ENCODE measurements at places on chromosomes 11 and 22. TPM values are rescaled to one million over a fixed set of nuclear protein-coding genes. Genes with fewer than 3 reads are reported as not detected.

- no peak for ATAC-seq
Measured at GRCh38 chr22:46867106-46867505, 104.7 kb downstream of the TBC1D22A start.

The MS4A14 gene
- total RNA-seq: not detected

The SPTBN2 gene
- 0.37 TPM for total RNA-seq

DNA sequence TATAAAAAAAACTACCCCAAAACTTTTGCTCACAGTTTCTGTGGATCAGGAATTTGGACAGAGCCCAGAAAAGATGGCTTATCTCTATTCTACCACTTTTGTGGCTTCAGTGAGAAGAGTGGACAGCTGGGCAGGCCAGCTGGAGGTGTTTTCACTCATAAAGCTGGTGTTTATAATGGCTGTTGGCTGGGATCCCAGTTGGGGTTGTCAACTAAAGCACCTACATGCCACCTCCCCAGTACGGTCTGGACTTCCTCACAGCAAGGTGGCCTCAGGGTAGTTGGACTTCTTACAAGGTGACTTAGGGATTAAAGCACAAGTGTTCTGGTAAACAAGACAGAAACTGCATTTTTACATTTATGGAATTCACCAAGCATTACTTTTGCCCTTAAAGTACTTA, 171.0 kb downstream of the NELL1 start:
- no peak for ATAC-seq

DNA sequence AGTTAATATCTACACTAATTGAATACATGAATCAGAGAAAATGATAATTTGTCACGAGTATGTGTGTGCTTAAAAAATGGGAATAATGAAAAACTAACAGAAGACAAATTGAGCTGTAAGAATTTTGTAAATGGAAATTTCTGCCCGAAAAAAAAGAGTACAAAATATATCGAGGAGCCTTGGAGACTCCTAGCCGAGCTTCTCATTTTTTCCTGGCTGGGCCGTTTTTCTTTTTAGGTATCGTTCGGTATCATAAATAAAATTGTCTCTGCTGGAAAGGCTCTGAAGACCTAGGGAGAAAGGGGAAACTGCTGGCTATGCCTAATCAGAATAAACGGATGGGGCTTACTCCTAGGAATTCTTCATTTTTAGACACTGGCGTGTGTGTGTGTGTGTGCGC, 227.2 kb upstream of the RAG2 start:
- ATAC-seq: no peak

- ATAC-seq: no peak
Measured at GRCh38 chr22:44204739-44205515, 24.2 kb downstream of the PARVG start.

The EHBP1L1 gene
- 126 TPM for total RNA-seq

DNA sequence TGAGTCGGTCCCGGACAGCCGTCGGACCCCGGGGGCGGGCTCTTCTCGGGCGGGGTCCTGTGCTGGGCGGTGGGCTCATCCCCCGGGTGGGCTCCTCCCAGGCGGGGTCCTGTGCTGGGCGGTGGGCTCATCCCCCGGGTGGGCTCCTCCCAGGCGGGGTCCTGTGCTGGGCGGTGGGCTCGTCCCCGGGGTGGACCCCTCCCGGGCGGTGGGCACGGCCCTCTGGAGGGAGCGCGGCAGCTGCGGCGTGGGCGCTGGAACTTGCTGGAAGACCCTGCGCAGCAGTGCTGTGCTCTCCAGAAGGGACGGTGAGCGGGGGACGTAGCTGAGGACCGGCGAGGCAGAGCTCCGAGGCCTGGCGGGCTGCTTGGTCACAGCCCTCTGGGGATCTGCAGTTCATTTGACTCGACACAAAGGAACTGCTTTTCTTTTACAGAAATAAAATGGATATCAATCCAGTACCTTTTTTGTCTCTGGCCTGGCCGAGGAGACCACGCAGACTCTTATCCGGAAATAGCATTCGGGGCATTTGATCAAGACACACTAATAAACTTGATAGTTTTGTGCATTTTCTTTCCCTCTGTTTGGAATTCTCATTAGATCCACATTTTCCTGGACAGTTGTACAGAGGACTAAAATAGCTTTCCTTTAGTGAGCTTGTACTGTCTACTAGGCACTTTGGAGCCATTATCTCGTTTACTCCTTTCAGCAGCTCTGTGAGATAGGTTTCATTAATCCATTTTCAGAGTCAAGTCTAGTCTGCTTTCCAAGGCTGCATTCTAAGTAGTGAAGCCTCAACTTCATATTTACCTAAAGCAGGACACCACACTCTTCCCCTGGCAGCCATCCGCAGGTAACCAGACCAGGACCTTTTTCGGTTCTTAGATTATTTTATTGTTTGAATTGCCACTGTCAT, 812 bp downstream of the JAM3 start:
- ATAC-seq: no peak

The KRTAP5-7 gene
- total RNA-seq: not detected

The PDGFD gene
- not detected for total RNA-seq

The OSBP gene
- 31.0 TPM for total RNA-seq

GRCh38 chr11:30495437-30495836, 90.7 kb downstream of the MPPED2 start:
- ATAC-seq: no peak

Measured in activated T-helper 17 cell treated with anti-CD3 and anti-CD28 coated beads, Interleukin-2, amount 50 U/mL, for 72 hours (primary cell).